SW480 (cell line): ENCODE measurements at places on chromosomes 5 and 9.
A peak's percentile ranks its signal among the peaks of the same experiment; 100 is the strongest.

- no peak for DNase-seq
Measured at GRCh38 chr9:133182151-133182550, 18.4 kb upstream of the GBGT1 start.

DNA sequence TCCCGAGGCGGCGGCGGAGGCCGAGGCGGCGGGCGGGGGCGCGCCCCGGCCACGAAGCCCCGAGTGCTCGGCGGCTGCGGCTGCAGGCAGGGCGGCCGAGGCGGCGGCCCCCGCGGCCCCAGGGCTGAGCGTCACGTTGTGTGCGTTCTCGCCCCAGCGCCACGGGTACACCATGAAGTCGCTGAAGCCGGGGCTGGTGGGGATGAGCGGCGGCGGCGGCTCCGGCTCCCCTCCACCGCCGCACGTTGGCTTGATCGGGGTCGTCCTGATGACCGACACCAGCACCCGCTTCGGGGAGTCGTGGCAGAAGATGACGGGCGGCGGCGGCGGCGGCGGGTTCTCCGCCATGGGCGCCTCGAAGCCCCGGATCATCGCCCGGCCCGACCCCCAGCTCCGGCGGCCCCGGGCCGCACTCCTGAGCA is 498 bp downstream of the ZNF367 start:
- no peak for DNase-seq

DNA sequence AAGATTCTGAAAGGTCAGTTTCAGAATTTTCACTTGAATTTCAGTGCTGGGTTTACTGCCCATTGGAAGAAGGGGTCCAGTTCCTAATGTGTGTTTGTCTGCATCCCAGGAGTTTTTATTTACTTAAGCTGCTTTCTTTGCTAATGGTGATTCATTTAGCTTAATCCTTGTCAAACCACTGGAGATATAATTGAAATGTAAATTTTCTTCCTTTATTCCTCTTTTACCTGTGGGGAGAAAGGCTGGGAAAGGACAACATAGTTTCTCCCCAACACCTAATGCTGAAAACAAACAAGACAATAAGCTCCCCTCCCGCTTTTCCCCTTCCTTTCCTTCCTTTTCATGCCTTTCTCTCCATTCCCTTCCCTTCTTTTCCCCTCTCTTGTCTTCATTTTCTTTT is 185.8 kb downstream of the KCTD16 start:
- no peak for DNase-seq

DNA sequence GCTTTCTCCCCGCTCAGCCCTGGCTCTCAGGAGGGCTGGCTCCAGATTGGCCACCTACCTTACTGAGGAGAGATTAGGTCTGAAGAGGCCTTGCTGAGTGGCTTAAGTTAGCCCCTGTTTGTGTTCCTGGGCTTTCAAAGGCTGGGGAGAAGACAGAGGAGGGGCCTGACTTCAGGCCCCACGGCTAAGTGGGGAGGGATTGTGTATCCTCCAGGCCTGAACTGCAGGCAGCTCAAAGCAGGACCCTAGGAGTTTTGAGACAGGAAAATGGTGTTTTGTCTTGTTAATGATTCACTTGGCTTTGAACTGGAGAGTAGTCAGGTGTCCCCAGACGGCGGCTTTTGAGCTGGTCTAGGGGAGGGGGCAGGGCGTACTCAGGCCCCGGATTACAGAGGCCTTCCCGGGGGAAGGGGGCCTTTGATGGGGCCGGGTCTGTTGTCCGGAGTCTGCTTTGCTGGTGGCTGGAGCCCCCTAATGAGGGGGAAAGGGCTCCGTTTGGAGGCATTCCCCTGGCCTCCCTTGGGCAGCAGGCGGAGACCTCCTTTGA is 162.0 kb upstream of the SMIM23 start:
- DNase-seq, result peak; percentile 33

DNA sequence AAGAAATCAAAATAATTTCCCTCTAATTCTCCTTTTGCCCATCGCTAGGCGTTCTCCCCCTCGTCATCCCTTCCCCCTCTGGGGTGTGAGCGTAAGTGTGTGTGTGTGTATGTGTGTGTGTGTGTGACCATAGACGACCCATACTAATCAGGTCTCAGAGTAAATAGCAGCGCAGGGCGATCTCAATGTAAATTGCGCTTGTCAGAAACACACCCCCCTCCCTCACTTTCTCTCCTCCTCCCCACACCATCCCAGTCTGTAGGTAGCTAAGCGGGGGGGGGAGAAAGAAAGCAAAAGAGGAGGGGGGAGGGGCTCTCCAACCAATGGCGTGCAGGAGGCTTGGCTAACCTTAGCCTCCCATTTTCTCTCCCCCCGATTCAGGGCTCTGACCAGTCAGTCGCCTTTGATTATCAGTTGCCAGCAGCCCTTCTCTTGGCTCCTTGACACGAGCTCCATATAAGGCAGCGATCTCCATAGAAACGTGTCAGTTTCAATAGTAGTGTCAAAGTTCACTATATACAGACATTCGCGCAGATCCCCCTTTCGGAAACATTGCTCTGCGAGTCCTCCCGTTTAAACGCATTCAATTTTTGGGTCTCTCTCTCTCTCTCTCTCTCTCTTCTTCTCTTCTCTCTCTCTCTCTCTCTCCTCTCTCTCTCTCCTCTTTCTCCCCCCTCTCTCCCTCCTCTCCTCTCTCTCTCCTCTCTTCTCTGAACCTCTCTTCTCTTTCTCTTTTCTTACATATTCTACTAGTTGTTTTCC is at the start of gene NR2F1:
Gene NR2F1 (plus strand): TSS at position 546 of the 762 bp plus-strand sequence. CDS start 1,802 bp downstream, outside the sequence.
- DNase-seq, result peak; percentile 87

GRCh38 chr9:113931140-113931539 is 55.0 kb downstream of the ZNF618 start:
- no peak for DNase-seq

DNA sequence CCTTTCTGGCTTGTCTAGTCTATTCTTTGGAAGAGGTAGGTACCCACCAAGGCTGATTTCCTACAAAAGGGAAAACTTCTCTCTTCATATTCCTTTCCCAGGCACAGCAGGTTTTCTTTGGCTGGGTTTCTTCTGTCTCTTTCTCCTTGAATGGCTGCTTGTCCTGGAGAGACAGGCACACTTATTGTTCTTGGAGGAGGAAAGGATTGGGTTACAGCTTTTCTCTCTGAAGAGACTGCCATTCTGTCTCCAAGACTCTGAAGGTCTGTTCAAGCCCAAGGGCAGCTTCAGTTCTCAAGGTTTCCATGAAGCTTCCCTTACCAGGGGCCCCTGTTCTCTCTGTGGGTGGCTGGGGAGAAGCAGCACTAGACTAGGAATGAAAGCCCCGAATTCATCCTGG is 33.9 kb downstream of the ACTBL2 start:
- DNase-seq, result no peak

DNA sequence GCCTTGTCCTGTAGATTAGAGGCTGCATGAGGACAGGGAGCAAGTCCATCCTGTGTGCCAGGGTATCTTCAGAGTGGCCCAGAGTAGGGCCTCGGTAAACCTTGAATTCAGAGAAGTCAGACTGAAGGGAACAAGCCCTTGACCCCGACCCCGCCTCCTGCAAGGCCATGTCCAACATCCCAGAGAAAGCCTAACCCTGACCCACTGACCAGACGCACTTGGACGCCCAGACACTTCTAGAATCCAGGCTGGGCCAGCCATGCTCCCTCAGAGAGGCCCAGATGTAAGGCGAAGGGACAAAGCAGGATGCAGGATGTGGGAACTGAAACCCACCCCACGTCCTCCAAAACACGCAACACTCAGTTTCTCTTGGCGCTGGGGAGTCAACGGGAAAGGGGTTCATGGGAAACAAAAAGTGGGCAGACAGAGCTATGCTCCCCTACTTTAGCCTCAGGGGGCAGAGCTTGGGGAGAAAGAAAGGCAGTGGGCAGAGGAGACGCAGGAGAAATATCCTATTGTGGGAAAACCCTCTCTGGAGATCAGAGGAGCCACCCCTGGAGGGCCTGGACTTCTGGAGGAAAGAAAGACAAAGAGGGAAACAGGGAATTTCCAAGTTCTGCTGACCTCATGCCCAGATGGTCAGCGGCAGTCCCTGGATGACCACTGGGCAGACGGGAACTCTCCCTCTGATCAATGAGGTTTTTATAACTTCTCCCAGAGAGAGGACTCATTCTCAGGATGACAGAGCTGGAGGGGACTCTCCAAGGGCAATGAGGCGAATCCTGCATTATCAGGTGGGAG is 13.0 kb downstream of the TNIP1 start:
- no peak for DNase-seq

DNA sequence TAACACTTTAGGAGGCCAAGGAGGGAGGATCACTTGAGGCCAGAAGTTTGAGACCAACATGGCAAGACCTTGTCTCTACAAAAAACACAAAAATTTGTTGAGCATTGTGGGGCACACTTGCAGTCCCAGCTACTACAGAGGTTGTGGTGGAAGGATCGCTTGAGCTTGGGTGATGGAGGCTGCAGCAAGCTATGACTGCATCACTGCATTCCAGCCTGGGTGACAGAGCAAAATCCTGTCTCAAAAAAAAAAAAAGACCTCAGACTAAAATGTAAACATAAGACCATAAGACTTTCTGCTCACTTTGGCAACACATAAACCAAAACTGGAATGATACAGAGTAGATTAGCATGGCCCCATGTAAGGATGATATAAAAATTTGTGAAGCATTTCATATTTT is 24.6 kb upstream of the NANS start:
- DNase-seq, result no peak

DNA sequence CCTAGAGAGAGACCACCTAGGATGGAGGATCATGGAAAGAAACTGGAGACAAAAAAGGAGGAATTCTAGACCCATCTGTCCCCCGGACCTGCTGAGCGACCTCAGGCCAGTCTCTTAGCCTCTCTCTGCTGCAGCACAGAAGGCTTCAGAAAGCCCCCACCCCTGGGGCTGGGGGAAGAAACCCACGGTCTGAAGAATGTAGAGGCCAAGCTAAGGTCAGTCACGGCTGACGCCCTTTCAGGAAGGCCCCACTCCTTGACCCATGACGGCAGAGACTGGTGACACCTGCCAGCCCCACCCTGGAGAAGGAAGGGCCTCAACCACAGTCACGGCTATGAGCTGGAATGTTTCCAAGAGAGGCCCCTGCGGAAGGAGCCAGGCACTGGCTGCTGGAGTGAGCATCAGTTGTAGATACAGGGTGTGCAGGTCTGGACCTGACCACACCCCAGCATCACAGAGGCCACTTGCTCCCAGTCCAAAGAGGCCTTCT is 120.5 kb upstream of the BOD1 start:
- peak; percentile 60 for DNase-seq

GRCh38 chr5:136491806-136492205 is 126.5 kb upstream of the TRPC7 start:
- no peak for DNase-seq

GRCh38 chr9:114830546-114830945 is 24.7 kb upstream of the TNFSF15 start:
- no peak for DNase-seq

DNA sequence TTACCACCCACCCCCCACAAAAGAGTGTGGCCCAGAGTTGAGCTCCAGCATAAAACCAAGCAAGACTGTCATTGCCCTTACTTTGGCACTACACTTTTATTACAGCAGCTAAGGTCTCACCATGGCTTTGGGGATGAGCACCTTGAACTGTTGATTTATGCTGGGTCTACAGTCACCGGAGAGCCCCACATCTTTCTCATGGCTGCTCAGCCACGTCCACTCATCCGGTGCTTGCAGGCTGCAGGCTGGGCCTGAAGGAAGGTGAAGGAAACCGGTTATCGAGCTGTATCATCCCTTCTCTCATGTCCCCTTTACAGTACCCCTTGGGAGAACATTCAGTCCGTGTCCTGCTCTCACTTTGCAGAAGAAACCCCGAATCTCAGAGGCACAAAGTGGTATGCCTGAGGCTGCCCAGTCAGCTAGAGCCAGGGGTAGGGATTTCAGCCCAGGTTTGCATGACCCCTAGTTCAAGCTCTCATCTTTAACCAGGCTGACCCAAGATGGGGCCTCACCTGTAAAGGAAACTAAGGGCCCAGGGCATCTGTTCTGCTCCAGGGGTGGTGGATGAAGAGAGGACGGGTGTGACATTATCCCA is 11.6 kb downstream of the TMOD1 start:
- DNase-seq, result no peak

DNA sequence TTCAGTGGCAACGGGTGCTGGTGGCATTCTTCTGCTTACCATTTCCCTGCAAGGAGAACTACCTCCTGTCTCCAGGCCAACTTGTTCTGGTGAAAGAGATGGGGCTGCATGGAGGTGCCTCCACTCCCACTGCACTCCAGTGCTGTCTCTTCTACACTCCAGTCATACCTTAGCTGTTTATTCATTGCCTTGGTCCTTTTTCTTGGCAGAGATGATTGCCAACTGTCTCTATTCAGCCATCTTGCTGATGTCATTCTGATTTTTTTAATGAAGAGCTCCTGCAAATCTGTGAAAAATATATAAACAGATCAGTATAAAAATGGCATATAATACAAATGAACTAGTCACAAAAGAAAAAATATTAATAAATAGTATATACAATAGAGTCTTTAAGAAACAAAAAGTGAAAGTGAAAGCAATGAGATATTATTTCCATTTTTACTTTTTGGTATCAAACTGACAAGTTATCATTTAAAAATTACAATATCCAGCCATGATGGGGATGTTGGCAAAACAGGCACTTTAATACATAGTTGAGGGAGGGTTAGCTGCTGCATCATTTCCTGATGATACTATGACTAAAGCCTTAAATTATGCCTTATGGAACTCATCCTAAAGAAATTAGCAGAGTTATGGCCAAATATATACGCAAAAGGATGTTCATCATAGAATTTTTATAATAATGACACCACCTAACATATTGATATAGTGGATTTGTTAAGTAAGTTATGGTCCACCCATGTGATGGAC is 109.4 kb downstream of the CARTPT start:
- DNase-seq, result no peak

GRCh38 chr5:168292786-168293696 is 1.6 kb downstream of the WWC1 start:
- no peak for DNase-seq

GRCh38 chr9:137837345-137838278 is 40.0 kb upstream of the CACNA1B start:
- no peak for DNase-seq

- no peak for DNase-seq
Measured at GRCh38 chr5:75558981-75559632, 47.4 kb downstream of the POLK start.

GRCh38 chr5:32778403-32778802 is 67.3 kb downstream of the NPR3 start:
- no peak for DNase-seq

- DNase-seq, result no peak
Measured at GRCh38 chr5:124546643-124547042, 199.8 kb downstream of the ZNF608 start.

GRCh38 chr9:124758061-124758460 is 13.1 kb downstream of the NR6A1 start:
- DNase-seq, result no peak

- DNase-seq, result no peak
Measured at GRCh38 chr5:59893429-59894227, at the start of gene PDE4D. PDE4D (minus strand) TSS chr5:59893726.
